ENCODE measurements at places on chromosomes 6 and 20.

GRCh38 chr6:148803979-148804378, 57.1 kb downstream of the UST start:
- DNase-seq = no peak

- DNase-seq = no peak
Observed at GRCh38 chr20:24977336-24977735, 15.2 kb downstream of the APMAP start.

GRCh38 chr6:156163311-156163710, 613.9 kb upstream of the ARID1B start:
- DNase-seq = no peak

DNA sequence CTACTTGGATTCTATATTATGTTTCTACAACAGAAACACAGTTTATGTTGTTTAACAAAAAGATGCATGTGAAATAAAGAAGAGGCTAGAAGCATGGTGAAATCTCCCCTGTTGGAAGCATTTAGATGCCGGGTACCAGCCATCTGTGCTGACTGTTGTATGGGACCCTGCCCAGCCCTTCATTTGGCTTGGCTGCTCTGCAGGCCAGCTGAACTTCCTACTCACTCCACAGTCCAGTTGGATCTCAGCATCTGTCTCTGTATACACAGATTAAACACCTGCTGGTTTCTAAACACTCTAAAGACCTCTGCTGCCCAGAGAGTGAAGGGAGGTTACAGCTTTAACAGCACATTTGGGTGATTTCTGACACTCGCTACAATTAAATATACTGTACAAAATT, 228.3 kb downstream of the SLC35F1 start:
- DNase-seq = no peak

DNA sequence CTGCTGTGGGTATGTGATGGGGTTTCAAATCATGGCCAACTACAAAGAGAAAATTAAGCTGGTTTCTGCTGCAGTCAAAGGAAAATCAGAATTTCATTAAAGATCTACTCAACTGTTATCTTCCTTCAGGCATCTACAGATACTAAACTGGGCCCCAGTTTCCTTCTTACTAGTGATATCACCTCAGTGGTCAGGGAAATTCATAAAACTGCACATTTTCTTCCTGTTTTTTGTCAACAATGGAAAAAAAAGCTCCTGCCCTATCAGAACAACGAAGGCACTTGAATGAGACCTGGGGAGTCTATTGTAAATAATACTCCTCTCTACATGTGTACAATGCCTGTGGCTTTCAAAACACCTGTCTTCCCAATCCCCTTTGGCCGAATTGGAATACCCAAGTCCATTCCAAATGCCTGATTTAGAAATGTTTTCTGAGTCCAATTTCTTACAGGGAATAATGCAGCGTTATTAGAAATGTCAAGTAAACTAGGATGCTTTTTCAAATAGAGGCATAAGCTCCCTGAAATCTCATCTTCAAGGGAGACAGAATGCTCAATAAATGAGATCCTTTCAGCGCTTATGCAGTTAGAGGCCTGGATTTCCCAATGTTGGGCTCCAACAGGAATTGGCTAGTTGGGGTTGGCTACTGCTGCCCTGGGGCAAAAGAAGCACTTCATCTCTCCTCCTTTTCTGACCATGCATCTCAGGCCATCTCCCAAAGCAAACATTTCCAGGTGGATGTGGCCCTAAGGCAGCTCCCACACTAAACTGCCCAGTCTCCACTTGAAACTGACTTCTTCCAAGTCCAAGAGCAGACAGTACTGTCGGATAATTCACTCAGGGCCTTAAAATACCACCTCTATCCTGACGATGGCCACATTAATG, 143.3 kb downstream of the NFATC2 start:
- no peak for DNase-seq

DNA sequence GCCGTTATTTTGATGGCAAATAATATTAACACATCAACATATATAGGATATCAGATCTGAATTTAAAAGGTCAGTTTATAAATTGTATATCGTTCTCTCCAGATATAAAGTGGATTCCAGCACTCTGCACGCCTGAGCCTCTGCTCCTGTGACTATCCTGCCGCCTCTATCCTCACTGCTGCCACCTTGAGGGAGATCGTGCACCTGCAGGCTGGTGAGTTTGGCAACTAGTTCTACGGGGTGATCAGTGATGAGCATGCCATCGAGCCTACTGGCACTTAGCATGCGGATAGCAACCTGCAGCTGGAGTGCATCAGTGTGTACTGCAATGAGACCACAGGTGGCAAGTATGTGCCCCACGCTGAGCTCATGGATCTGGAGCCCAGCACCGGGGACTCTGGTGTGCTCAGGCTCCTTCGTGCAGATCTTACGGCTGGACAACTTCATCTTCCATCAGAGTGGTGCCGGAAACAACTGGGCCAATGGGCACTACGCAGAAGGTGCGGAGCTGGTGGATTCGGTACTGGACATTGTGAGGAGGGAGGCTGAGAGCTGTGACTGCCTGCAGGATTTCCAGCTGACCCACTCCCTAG, 84.9 kb downstream of the FBXO5 start:
- DNase-seq = no peak

GRCh38 chr20:1651268-1652058, 6.1 kb downstream of the SIRPG start:
- DNase-seq = no peak

DNA sequence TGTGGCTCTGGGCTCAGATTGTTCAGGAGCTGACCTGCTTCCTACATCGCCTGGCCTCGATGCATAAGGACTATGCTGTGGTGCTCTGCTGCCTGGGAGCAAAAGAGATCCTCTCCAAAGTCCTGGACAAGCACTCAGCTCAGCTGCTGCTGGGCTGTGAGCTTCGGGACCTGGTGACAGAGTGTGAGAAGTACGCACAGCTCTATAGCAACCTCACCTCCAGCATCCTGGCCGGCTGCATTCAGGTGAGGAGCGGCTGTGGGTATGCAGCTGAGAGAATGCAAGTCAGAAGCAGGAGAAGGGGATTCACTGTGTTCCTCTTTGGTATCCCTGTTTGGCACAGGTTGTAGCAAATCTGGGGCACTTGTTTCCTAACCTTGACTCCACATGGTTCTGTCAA, 17.9 kb downstream of the CUL9 start:
- DNase-seq = no peak

GRCh38 chr6:8237668-8238067, 135.3 kb upstream of the EEF1E1 start:
- no peak for DNase-seq

DNA sequence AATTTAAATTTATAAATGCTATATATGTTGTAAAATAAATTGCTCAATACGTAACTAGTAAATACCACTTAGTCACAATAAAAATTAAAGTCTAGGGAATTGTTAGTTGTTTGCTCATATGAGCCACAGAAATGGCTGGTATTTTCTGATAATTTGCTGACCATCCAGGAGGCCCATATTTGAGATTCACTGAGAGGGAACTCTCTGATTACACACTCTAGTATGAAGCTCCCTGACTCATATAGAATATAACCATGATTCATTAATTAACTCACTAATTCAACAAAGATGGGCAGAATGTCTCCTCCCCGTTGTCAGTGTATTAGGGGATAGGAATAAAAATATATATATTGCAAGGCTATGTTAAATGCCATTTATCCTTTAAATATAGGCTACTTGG, 46.6 kb upstream of the TMEM30A start:
- DNase-seq = no peak

DNA sequence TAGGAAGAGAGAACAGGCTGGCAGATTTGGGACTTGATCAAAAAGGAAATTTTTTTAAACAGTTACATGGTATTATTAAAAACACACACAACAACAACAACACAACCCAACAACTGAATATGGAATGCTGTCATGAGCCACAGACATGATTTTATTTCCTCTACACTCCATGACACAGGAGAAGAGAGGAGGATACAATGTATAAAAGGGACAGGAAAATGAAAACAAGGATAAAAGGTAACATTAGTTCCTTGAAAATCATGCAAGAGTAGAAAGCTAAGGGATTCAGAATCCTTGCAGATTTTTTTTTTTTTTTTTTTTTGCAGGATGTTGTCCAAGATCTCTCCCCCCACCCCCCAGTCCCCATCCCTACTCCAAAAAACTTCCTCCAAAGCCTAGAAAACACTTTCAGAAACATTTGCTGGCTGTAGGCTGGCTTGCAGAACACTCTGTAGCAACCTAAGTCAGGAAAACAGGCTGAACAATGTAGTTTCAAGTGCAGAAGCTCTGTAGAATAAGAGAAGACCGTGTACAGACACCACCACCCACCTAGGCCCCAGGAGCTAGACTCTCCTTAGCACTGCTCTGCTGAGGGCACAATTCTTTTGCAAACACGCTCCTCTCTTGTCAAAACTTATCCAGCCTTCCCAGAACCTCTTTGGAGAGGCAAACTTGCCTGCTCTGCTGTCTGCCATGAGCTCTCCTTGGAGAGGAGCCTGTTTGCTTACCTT, 845 bp downstream of the ZMYND8 start:
- no peak for DNase-seq

GRCh38 chr20:44104798-44105517, 82.0 kb downstream of the JPH2 start:
- DNase-seq = no peak

DNA sequence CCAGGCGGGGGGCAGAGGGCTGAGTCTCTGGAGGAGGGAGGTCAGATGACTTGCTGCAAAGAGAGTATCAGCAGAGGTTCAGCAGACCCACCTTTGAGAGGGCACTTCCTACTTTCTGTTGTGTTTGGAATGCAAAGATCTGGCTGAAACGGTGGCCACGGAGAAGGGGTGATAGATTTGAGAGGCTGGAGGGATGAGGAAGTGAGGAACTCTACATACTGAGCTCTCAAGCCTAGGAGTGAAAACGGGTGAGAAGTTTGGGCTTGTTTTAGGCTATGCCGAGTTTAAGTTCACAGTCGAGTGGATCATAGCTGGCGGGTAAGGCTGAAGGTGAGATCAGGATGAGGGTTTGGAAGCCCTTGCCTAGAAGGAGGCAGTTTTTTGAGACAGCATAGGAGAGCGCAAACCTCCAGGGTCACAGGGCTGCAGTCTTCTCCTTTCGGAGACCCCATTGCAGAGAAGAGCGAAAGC, 477 bp upstream of the ITPA start:
- no peak for DNase-seq

- DNase-seq = no peak
Observed at GRCh38 chr20:58990651-58991445, 9.8 kb downstream of the NELFCD start.

GRCh38 chr6:163287626-163288025, 126.9 kb upstream of the QKI start:
- DNase-seq = no peak

- no peak for DNase-seq
Observed at GRCh38 chr6:80974579-80974978, 777.9 kb downstream of the TENT5A start.

DNA sequence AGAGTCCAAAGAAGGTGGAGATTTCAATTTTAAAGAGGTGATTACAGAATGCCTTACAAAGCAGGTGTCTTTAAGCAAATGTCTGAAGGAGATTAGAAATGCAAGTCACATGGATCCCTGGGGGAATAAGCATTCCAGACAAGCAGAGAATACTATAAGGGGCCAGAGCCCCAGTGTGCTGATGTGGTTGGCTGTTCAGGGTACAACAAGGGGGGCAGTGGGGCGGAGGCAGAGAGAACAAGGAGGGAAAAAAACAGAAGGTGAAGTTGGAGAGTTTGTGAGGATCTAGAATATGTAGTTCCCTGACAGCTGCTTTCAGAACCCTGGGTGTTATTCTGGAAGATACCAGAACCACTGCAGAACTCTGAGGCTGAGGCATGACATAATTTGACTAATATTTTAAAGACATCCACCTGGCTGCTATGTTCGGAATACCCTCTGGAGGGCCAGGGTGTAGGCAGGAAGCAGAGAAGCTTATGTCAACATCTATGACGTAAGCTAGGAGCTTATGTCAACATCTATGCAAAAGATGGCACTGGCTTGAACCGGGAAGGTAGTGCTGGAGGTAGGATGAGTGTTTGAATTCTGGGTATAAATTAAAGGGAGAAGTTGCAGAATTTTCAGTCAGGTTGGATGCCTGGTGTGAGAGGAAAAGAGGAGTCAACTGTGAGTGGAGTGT, 276.3 kb upstream of the AGPAT4 start:
- no peak for DNase-seq

DNA sequence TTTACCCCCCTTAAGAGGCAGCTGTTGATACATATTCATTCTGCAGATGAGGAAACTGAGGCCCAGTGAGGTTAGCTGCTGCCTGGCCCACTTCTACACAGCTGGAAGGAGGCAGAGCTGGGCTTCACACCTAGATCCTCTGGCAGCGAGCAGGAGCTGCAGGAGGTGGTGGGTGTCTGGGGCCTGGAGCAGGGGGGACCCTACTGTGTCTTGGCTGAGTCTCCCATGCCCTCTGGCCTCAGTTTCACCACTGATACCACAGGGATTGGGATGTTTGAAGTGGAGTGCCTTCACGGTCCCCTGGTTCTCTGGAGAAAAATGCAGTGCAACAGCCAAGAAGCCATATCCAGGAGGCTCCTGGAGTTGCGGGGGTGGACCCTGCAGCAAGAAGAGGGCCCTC, 8.2 kb upstream of the BPIFA2 start:
- DNase-seq = no peak

- DNase-seq = no peak
Observed at GRCh38 chr20:37447688-37448087, 73.4 kb upstream of the NNAT start.

Data from D721Med (cell line).